ENCODE measurements at places on chromosomes 4 and X.

- no peak for DNase-seq
Observed at GRCh38 chr4:41643331-41643730, 105.2 kb downstream of the PHOX2B start.

DNA sequence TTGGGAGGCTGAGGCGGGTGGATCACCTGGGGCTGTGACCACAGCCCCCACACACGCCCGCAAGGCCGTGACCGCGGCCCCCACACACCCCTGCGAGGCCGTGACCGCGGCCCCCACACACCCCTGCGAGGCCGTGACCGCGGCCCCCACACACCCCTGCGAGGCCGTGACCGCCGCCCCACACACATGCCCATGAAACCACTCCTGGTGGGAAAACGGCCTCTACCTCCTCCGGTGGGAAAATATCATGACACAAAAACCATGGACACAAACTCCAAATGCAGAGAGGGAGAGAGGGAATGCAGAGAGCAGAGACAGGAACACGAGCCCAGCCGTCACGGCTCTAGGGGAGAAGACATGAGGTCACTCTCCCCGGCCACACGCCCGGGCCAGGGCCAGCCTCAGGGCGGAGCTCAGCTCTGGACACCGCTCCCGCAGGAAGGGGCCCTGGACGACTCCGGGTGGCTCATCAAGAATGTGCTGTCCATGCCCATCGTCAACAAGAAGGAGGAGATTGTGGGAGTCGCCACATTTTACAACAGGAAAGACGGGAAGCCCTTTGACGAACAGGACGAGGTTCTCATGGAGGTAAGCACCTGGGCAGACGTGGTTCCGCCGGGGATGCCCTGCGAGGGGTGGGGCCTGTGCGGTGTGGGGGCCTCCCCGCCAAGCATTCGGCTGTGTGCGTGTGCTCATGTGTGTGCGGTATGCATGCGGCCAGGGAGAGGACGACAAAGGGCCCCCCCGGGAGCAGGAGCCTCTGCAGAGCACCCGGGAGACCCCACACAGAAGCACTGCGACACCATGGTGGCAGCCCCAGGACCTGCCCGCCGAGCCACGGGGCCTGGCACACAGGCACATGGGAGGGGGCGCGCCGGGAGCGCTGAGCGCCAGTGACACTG, 17.4 kb downstream of the ATP5ME start:
- no peak for DNase-seq

- no peak for DNase-seq
Observed at GRCh38 chrX:3143043-3143799, 102.0 kb downstream of the ARSF start.

DNA sequence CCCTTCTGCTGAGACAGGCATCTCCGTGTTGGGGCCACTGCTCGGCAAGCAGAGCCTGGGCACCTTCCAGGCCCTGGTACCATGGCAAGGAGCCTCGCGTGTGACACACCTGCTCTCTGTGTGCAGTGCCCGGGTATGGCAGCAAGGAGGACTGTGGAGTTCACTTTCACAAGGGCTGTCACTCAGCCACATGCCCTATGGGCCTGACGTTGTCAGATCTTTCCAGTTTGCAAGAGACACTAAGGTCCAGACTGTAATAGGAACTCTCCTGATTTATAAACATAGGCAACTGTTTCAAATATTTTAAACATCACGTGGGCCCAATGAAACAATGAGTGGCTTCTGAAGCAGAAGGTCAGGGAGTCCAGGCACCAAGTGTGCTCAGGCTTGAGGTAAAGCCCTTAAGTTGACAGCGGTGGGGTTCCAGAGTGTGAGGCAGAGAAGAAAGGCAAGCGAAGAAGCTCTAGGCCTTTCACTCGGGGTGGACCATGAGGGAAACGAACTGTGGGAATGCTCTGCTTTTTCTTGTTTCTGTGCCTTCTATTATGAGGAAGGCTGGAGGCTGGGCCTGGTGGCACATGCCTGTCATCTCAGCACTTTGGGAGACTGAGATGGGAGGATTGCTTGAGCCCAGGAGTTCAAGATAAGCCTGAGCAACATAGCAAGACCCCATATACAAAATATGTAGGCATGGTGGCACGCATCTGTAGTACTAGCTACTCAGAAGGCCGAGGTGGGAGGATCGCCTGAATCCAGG, 108.6 kb upstream of the TRIM2 start:
- DNase-seq: no peak

DNA sequence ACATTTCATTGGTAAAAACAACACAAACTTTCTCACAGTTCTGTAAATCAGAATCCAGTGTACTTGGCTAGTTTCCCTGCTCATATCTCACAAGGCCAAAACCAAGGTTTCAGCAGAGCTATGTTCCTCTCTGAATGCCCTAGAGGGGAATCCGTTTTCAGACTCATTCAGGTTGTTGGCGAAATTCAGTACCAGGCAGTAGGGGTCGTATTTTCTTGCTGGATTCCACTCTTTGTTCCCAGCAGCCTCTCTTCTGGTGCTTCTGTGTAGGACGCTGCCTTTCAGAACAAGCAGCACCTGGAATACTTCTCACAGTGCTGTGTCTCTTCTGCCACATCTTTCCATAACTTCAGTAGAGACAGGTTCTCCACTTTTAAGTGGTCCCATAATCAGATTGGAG, 351.9 kb downstream of the PCDH18 start:
- DNase-seq: no peak

- DNase-seq: peak; percentile 52
Observed at GRCh38 chrX:154374313-154375155, at the start of gene FLNA. FLNA (minus strand) TSS chrX:154374634; CDS start chrX:154371245, 3,389 bp downstream.

DNA sequence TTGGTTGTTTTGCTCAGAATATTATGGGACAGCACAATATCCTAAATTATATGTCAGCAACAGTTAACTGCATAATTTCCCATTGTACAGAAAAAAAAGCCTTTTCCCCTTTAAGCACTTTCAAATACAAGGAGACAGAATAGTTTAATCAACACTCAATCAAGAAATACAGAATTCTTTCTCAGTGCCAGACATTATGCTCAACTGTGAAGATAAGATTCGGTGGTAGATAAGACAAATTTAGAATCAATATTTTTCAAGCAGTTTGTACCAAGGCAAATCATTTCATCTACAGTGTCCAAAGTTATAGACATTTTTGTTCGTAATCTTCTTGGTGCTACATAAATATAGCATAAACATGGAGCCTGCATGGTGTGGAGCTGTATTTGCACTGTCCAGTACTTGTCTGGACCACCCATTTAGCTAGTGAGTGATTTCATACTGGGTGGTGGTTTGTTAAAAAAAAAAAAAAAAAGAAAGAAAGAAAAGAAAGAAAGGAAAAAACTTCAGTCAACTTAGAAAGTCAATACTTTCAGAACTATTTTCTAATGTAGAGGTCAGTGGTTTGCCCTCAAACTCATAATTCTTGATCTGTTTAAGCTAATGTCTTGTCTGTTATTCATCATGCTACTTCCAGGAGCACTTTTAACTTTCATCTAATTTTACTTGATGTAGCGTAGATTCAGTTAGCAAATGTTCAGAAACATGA, 522.9 kb downstream of the FAT4 start:
- DNase-seq: no peak

DNA sequence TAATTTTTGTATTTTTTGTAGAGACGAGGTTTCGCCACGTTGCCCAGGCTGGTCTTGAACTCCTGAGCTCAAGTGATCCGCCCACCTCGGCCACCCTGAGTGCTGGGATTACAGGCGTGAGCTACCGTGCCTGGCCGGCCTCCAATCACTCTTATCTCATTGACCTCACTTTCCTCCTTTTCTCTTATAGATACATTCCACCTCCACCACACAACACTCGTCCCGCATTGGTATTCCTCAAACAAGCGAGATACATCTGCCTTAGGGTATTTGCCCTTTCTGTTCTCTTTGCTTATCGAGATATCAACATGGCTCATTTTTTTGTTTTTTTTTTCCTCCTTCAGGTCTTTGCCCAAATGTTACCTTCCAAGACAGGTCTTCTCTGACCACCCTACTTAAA, 1.8 kb upstream of the PRPS1 start:
- DNase-seq: no peak

DNA sequence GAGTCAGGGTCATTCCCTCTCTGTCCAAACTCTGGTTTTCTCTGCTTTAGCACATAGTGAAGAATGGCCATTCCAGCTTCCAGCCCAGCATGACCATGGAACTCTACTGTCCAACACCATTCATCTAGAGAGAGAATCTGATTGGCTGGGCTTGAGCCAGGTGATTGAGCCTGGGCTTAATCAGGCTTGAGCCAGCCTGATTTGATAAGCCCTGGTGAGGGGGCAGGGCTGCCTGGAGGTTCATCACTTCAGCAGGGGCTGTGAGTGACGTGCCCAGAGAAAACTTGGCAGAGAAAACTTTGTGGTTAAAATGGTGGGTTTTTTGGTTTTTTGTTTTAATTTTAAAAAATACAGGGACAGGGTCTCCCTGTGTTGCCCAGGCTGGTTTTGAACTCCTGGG, 62.5 kb downstream of the KIAA0232 start:
- no peak for DNase-seq

DNA sequence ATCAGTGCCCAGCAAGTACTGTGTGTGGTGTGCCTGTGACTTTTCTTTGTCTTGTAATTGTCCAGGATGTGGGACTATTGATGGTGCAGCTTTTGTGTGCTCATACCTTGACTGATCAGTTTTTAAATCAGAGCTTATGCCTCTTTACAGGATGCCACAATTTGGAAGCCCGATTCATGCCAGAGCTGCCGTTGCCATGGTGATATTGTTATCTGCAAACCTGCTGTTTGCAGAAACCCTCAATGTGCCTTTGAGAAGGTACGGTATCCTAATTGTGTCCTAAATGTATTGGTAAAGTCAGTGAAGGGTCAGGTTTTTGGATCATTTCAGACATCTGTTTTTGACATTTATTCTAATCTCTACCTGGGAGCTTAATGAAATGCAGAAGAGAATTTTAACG, 180.2 kb downstream of the FRAS1 start:
- no peak for DNase-seq

GRCh38 chr4:83947830-83948193, 411.9 kb downstream of the GPAT3 start:
- DNase-seq: no peak

DNA sequence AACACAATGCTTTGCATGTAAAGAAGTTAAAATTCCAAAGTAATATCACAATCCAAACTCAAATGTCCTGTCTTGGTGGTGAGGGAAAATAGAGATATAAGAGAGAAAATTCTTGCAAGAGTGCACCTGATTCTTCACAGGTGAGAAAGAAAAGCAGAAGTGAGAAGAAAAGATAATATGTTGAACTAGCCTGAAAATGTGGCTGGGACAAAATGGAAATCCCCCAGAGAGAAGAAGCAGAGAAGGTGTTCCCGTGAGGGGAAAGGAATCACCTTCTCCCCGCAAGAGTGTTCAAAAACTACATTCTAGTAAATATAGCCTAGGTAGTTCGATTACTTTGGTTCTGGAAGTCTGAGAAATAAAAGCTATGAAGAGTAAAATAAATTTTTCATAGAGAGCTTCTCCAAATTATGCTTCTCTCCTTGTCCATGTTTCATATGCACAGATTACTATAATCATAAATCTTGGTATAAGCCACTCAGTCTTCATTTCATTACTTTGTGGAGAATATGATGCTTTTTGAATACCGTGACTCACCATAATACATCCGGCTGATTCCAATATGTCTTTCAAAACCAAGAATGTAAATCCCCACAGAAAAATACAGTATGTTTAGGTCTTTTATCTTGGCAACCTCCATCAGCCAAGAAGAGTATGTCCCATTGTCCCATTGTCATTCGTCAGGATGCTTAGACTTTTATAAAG, 63.1 kb downstream of the COX18 start:
- no peak for DNase-seq

- DNase-seq: no peak
Observed at GRCh38 chr4:112706840-112707207, 69.9 kb downstream of the LARP7 start.

GRCh38 chr4:93764639-93765246, 63.8 kb upstream of the ATOH1 start:
- peak; percentile 21 for DNase-seq

GRCh38 chr4:178689926-178690325, 1247.7 kb upstream of the AGA start:
- DNase-seq: no peak

- no peak for DNase-seq
Observed at GRCh38 chr4:38606587-38606905, 57.5 kb upstream of the KLF3 start.

DNA sequence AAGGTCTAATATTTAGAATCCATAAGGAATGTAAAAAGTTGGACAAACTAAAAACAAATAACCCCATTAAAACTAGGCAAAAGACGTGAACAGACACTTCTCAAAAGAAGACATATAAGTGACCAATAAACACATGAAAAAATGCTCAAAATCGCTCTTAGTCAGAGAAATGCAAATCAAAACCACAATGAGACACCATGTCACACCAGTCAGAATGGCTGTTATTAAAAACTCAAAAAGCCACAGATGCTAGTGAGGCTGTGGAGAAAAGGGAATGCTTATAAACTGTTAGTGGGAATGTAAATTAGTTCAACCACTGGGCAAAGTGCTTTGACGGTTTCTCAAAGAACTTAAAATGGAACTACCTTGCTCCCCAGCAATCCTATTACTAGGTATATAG, 674.3 kb upstream of the MAGEB2 start:
- no peak for DNase-seq

Measured in CD4-positive, alpha-beta T cell treated with Interleukin-10 for 1 hour (primary cell).